ENCODE measurements at places on chromosomes 13 and 19.
A peak's percentile ranks its signal among the peaks of the same experiment; 100 is the strongest.

GRCh38 chr13:23668562-23668961, 98.3 kb downstream of the TNFRSF19 start:
- DNase-seq = no peak

DNA sequence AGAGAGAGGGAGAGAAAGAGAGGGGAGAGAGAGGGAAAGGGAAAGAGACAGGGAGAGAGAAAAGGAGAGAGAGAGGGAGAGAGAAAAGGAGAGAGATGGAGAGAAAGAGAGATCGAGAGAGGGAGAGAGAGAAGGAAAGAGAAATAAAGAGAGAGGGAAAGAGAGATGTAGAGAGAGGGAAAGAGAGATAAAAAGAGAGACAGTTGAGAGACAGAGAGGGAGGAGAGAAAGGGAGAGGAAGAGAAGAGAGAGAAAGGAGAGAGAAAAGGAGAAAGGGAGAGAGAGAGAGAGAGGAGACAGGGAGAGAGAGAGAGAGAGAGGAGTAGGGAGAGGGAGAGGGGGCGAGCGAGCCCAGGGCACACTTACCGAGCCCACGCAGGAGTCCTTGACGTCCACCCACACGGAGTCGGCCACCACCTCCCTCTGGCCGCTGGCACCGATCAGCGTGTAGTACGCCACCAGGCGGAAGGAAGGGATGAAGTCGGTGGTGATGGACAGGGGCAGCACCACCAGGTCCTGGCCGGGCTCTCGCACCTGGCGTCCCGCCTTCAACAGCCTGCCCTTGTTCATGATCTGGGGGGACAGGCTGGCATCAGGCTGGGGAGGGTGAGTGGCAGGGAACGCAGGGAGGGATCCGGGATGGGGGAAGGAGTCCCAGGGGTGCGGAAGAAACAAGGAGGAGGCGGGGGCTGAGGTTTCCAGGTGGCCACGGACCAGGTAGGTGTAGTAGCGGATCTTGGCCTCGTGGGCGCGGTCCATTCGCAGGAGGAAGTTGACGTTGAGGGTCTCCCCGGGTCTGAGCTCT, 10.0 kb downstream of the C3 start:
- no peak for DNase-seq

- DNase-seq = no peak
These were observed 99.2 kb upstream of the C1QTNF9B start for GRCh38 chr13:23996456-23996855.

DNA sequence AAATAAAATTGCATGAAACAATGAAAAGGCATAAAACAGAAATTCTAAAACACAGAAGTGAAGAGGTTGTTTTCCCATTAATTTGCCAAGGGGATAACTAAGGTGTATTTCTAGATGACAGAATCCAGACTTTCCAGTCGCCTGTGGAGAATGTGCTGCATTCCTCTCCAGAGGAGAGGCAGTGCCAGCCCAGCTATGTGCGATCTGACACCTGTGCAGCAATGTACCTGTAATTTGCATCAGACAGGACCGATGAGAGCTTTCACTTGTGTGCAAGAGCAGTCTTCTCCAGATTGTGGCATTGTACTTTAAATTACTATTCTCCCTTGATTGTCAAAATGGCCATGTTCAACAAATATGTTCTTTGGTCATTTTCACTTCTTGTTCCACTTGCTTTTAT, 1037.9 kb downstream of the EFNB2 start:
- DNase-seq = no peak

- no peak for DNase-seq
These were observed 74.5 kb upstream of the FRY start for GRCh38 chr13:31956980-31957644.

GRCh38 chr13:27043013-27043412, 128.6 kb downstream of the USP12 start:
- DNase-seq = no peak

- no peak for DNase-seq
These were observed 20.4 kb upstream of the ZNF91 start for GRCh38 chr19:23415561-23416191.

GRCh38 chr13:38325426-38325825, 24.2 kb upstream of the UFM1 start:
- DNase-seq = no peak

- DNase-seq = peak; percentile 97
These were observed at the start of gene POP4 for GRCh38 chr19:29605653-29606419. TSS of gene POP4 (plus strand) at chr19:29606283. CDS start at chr19:29606319, 36 bp downstream.

GRCh38 chr19:18049385-18049784, 37.3 kb downstream of the IL12RB1 start:
- no peak for DNase-seq

DNA sequence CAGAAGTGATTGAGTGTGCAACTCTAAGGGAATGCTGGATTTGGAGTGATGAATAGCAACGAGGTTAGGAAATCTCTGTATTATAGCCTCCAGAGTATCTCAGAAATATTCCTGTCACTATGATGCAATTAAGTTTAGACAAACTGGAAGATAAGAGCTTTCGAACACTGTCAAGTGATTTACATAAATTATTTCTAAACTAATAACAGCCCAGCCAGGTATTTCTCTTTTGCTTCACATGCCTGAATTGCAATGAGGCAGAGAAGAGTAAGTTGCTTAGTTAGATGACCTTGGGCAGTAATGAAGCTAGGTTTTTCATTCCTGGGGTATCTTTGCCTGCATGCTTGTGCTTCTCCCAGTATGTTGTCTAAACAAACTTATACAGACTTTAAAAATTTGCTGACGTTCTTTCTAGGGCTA, 134.5 kb downstream of the LMO7 start:
- no peak for DNase-seq

Data from CD4-positive, alpha-beta T cell treated with Interleukin-10 for 1 hour (primary cell).